Posterior vena cava (tissue), 2 donors: ENCODE measurements at places on chromosomes 4 and X. TPM values are rescaled to one million over a fixed set of nuclear protein-coding genes. Genes with fewer than 3 reads are reported as not detected.

The NCAPG gene
- 0.10 TPM for total RNA-seq

The RAP2C gene
- 21.1 TPM for total RNA-seq

The PLXNB3 gene
- 19.1 TPM for total RNA-seq

The MORC4 gene
- total RNA-seq, result 19.8 TPM

The GRPR gene
- 0.14 TPM for total RNA-seq

The CLIC2 gene
- total RNA-seq, result 16.2 TPM

The ASMT gene
- 0.33 TPM for total RNA-seq

The PIM2 gene
- total RNA-seq, result 4.2 TPM

DNA sequence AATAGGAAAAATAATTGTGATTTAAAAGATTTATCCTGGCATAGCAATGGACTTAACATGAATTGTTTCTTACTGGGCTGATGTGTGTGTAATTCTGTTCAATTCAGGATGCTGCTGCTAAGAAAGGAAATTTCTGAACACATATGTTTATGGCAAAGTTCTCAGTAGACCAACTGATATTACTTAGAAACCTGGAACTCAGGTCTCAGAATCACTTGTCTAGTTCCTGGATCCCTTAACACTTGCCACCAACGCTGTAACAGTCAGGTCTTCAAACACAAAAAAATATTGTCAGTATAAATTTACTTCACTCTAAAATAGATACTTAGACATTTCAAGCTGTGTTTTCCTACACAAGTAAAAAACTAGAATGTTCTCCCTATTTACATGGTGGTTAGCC lies 5.5 kb downstream of the CASP3 start:
- no peak for DNase-seq

DNA sequence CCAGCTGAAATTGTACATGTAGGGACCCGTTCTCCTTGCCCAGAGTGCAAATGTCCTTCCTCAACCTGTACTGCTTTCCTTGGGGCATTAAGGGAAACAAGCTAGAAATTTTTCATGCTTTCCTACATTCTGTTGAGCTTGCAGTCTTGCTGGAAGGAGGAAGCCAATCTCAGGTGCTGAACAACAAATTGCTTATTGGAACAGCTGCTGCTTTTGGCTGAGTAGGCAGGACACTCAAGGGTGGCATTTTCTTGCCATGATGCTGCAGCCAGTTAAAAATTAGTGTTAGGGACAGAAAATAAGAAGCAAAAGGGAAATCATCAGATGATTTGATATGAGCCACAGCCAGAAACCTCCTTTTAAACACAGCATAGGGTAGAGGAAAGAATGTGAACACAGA lies 223.7 kb downstream of the QDPR start:
- no peak for DNase-seq

- DNase-seq, result no peak
These were observed 224.4 kb downstream of the LDB2 start for GRCh38 chr4:16674082-16674481.

GRCh38 chrX:30690330-30690729 lies 37.1 kb downstream of the GK start:
- no peak for DNase-seq

DNA sequence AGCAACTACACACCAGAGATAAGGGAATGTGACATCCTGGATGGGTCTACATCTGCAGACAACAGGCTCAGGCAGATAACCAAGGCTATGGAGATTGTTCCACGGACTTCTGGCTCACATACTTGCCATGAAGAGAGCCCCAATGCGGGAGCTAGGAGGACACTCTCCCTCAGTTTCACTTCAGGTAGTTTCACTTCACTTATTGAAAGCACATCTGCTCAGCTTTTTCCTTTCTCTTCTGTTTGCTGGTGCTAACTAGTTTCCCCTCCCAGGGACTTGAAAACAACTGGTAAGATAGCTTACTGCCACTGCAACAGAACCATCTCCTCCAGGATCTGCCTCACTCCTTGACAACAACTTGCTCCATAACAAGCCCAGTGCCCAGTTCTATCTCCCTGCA lies 1.4 kb upstream of the CT47C1 start:
- DNase-seq, result no peak

DNA sequence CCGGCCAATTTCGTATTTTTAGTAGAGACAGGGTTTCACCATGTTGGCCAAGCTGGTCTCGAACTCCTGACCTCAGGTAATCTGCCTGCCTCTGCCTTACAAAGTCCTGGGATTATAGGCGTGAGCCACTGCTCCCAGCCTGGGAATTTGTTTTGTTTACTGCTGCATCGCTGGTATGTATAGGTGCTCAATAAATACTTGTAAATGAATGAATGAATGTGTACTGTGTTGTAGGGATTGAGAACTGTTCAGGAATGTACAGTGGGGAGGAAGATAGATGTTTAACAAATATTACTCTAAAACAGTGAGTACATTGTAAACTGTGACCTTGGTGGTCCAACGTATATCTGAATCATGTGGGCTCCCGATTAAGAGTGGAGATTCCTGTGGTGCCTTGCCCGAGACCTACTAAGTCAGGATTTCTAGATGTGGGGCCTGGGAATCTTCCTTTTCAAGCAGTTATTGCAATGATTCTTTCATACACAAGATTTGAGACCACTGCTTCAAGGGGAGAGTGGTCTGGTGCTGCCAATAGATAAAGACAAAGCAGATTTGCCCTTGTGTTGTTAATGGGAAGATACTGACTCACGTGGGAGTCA lies 41.0 kb downstream of the WWC2 start:
- no peak for DNase-seq

DNA sequence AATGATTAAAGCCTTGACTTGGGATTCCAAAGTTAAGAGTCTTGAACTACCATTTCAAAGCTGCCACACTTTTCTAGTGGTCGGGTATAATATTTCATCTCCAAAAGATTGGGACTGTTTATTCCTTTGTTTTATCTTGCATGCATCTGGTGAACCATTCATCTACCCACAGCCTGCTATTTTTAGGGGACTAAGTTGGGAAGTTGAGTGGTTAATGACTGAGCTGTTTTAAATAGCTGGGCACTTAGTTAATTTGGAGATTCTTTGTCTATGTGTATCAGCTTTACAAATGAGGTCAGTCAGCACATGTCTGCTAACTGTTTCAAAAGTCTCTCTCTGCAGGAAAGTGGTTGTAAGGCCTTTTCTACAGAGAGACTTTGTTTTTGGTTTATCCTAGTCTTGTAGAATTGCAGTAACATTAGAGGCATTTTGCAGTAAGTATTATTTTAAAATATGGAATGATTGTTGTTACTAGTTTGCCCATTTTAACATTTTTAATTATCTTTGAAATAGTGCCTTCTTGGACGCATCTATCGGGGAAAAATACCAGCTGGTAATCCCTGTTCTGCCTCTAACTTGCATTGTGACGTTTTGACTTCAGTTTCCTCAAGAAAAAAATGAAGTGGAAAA lies 8.2 kb downstream of the BMP2K start:
- no peak for DNase-seq

DNA sequence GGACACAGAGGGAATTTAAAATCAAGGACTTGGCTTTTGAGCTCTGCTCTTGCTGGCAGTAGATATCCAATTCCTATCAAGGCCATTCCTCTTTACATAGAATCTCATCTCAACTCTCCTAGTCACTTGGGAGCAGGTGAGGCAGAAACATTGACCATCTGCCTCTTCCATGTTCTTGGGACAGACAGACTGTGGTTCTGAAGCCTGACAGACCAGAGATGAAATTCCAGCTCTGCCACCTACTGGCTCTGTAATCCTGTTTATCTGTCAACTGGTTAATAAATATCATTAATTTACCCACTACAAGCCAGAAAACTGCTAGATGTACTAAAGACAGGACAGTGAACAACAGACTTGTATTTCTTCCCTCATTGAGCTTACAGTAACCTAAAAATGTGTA lies 300.8 kb downstream of the ADGRL3 start:
- no peak for DNase-seq

DNA sequence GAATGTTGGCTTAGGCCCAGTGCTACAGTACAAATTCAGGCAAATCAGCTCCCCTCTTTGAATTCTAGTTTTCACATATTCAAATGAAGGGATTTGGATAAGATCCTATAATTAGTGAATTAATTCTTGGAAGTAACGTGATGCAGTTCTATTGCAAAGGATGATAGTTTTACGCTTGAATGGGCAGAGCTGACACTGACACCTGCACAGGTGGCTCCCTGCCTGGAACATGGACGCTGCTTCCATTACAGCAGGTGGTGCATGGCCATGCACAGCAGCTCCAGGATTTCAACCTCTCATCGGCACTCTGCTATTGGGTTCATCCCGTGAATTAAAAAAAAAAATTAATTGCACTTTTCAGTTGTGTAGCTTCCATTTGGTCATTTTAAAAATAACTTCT lies 28.4 kb upstream of the RPS6KA6 start:
- DNase-seq, result no peak

GRCh38 chrX:154409222-154409871 lies at the start of gene DNASE1L1:
TSS of gene DNASE1L1 (minus strand) at chrX:154409254. CDS start at chrX:154405568, 3,686 bp downstream.
- DNase-seq, result peak; percentile 94

- no peak for DNase-seq
These were observed 17.5 kb upstream of the RGN start for GRCh38 chrX:47060708-47061107.

- DNase-seq, result no peak
These were observed 19.1 kb downstream of the HPGD start for GRCh38 chr4:174503079-174503715.
